ENCODE measurements at places on chromosomes 2 and 18.

- no peak for DNase-seq
These were observed 2055.1 kb upstream of the CELF4 start for GRCh38 chr18:39620551-39621168.

GRCh38 chr2:65664931-65665330, 232.5 kb upstream of the SPRED2 start:
- no peak for DNase-seq

- DNase-seq, result peak; percentile 42
These were observed 564 bp downstream of the LPIN2 start for GRCh38 chr18:3012136-3013023.

DNA sequence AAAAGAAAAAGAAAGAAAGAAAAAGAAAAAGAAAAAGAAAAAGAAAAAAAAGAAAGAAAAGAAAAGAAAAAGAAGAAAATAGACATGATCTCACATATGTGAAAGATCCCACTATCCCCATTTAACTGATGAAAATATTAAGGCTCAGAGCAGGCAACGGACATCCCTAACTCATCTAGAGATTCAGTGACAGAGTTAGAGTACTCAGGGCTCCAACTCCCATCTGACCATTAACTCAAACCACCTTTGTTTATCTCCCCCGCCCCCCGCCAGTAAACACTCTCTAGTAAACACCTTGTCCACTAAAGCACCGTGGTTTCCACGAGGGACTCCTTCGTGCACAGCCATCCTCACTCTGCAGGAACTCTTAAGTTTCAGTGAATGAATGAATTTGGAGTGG, 142.9 kb downstream of the TGIF1 start:
- no peak for DNase-seq

GRCh38 chr2:151523850-151524249, 114.1 kb downstream of the RIF1 start:
- no peak for DNase-seq

DNA sequence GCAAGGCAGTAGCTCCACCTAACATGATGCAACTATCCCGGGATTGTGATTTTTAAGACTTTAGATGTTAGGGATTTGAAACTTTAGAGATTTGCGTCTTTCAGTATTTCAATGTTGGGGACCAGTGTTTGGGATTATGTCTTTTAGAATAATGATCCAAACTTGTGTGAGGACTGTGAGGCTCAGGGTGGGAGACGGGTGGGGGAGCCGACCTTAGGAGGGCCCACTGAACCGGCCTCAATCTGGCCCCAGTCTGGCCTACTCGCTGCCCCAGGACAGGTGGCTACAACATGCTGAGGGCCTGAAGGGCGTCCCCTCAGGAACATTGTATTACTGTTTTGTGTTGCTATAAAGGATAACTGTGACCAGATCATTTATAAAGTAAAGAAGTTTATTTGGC, 10.7 kb downstream of the AMER3 start:
- DNase-seq, result no peak

DNA sequence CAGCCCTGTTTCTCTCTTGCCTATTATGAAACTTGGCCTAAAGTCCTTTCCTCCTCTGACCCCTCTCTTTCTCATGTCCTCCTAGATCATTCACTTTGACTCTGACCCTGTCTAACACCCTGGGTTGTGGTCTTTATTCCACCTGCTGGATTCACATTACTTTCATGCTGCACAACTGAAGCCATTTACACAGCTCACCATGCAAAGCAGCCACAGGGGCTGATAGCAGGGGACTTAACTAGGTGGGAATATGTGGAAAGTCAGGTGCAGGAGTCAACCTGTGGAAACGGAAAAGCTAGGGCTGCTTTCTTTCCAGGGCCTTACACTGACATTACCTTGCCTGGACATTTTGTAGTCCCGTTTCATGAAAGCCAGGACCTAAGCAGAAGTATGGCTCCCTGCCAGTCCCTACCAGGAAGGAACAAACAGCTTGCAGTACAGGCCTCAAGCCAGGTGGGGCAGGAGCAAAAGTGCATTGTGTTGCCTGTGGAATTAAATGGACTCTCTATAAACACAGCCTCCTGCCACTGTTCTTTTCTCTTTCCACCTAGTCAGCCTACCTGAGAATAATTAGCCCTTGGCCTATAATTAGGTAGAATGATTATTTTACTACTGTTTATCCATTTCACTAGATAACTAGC, 11.8 kb downstream of the MAPRE3 start:
- DNase-seq, result peak; percentile 51

DNA sequence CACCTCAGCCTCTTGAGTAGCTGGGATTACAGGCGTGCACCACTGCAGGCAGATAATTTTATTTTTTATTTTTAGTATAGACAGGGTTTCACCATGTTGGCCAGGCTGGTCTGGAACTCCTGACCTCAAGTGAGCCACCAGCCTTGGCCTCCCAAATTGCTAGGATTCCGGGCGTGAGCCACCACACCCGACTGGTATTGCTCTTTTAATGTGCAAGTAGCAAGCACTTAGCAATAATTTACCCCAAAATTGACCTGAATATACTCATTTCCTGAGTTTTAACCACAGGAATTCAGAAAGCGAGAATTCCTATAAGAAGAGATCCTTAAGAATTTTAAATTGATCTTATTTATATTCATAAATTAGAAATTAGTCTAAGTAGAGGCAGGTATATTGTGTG, 169.1 kb downstream of the CDH2 start:
- DNase-seq, result no peak

GRCh38 chr2:140201572-140201971, 1421.4 kb upstream of the NXPH2 start:
- no peak for DNase-seq

GRCh38 chr2:105773568-105773967, 28.9 kb downstream of the NCK2 start:
- DNase-seq, result no peak

GRCh38 chr2:127427376-127428056, 9.3 kb downstream of the PROC start:
- no peak for DNase-seq

GRCh38 chr2:61887717-61888266, 664 bp downstream of the CCT4 start:
- no peak for DNase-seq

DNA sequence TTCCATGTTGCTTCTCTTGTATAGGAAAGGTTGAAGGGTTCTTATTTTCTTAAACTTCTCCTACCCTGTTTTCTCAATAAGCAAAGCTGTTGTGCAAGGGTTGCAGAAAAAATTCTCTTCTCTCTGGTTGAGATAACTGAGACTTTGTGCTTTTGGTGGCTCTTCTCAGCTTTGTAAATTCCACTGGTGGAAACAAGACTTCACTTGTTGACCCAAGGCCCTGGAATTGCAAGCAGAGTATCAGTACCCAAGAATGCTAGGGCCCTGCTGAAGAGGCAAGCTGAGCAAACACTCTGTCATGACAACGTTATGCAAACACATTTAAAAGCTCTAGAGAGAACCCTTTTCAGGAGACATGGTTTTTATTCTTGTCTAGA, 294.7 kb upstream of the EPAS1 start:
- no peak for DNase-seq

DNA sequence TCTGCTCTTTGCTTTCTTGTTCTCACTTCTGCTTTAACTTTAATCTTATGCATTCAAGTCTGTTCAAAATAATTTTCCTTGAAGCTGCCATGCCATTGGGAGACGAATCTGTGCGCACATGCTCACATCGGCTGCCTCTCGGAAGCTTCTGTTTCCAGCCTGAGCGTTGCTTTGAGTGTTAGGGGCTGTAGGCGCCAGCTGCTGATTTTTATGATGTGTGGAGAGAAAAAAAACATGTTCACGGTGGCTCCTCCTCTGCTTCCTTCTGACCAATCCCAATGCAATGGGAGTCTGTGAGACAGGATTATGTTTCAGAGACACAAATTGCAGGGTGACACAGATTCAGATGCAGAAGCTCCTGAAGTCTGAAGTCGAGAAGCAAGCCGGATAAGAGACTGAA, at the start of gene MC4R:
Gene MC4R (minus strand): TSS at position 180 of the 400 bp plus-strand sequence. CDS start 426 bp downstream, outside the sequence.
- no peak for DNase-seq

DNA sequence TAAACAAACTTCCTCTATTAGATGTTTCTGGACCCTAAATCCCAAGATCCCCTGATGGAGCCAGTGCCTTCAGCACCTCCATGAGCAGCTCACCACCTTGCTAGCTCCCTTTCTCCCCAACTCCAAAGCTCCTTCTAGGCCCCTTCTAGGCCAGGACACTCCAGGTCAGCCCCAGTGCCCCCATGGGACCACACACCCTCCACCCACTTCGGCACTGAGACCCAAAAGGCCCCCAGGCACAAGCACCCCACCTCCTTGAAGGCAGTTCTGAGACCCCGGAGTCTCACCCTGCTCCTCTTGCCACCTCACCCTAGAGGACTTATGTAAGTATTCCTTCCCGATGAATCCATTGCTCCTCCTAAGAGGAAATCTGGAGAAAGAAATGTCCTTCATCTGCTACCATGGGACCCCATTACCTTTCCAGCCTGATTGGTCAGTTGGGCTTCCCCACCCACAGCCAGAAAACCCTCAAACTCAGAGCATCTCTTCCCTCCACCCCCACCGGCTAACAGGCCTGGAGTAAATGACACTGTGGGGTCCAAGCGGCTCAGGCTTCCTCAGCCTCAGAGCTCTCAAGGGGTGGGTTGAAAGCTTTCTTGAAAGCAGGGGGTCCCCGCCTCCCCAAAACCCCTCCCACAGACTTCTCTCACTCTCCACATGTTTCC, 9.8 kb upstream of the ARMC9 start:
- DNase-seq, result no peak

- DNase-seq, result peak; percentile 19
These were observed 142.2 kb upstream of the SMAD2 start for GRCh38 chr18:48072428-48073204.

- no peak for DNase-seq
These were observed 7.3 kb upstream of the SLC39A10 start for GRCh38 chr2:195649629-195650190.

GRCh38 chr18:7535436-7536205, 31.5 kb upstream of the PTPRM start:
- no peak for DNase-seq

DNA sequence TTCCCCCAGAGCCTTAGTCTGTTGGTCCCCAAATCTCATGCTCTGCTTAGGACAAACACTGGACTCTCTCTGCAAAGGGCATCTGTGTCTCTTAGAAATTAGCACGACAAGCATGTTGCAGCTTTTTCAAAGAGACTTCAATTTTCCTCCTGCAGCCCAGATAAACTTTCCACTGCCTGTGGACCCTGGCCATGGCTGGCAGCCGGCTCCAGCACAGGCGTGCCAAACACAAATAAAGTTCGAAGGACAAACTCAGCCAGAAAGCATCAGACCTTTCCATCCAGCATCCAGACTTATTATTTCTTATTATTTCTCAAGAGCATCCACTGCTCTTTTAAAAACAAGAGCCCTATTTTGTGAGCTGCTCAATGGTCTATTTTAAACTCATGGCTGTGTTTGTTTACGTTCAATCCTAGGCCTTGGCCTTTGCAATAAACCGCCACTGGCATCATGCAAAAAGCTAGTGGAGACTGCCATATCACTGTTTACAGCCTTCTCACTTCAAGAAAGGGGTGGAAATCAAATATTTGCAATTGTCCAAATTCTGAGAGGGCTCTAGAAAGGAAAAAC, 300.8 kb downstream of the BCL11A start:
- DNase-seq, result no peak

GRCh38 chr2:199962203-199962602, 6.8 kb downstream of the MAIP1 start:
- no peak for DNase-seq

DNA sequence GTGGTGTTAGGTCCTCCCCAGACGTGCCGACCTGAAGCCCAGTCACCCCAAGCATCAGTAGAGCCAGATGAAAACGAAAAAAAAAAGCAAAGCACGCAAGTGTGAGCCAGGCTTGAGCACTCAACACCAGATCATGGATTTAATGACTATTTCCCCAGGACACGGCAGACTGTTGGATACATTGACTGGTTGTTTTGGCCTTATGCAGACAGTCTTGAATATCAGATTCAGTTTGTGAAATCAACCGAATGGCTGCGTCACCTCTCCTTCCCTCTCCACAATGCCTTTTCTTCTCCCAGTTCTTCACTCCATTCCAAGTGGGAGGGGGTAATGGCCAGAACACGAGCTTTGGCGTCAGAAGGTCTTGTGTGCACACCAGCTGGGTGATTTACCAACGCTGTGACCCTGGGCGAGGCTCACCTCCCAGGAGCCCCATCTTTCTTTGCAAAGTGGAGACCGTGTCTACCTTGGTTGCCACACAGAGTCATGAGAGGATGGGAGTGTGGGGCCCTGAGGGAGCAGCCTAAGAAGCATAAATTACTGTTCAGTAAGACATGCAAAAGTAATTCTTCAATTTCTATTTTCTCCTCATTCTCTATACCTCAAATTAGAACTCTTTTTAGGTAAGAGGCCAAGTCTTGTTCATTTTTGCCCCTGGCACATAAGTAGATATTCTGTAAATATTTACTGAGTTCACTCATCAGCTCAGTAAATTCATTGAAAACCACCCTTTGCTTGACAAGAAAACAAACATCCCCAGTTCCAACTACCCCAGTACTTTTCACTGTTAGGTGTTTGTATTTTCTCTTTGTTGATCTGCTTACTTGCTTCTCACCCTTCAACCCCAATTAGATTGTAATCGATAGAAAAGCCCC, 181.1 kb upstream of the COPS8 start:
- DNase-seq, result no peak

- DNase-seq, result no peak
These were observed 68.5 kb upstream of the HDAC4 start for GRCh38 chr2:239469106-239469960.

DNA sequence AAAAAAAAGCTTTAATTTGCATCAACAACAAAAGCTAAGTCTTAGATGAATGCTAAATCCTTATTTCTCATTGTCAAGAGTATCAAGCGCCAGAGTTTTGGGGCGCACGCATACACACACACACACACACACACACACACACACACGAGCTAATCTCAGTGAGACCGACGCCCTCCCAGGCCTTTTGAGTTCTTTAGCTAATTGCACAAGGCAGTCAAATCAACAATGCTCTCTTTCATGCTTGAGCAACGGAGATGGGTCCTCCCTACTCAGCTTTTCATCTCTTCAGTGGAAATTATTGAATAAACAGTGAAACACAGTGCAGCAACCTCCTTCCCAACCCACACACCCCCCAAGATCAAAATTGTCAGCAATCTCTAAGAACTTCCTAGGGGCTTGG, 19.2 kb downstream of the GKN1 start:
- no peak for DNase-seq

DNA sequence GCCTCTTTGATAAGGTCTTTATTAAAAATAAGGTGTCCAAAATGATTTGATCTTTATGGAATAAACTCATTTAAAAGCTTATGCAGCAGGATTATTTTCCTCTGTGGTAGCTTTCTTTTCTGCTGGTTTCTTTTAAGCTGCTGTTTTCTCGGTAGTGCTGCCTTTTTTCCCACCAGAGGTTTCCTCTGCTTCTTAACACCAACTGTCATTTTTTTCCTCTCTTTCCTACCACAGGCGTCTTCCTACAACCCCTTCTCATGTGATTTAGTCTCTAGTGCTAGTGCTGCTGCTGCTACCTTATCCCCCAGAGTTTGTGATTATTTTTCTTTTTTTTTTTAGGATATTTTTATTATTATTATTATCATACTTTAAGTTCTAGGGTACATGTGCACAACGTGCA, 102.1 kb upstream of the PGAP1 start:
- no peak for DNase-seq

- DNase-seq, result no peak
These were observed 22.6 kb upstream of the ITGB6 start for GRCh38 chr2:160222546-160223283.

GRCh38 chr2:205198140-205198525, 484.2 kb upstream of the NRP2 start:
- DNase-seq, result peak; percentile 6

All from endothelial cell (in vitro differentiated cells).